Left cardiac atrium (tissue), 4 donors: ENCODE measurements at places on chromosomes 1 and 21. TPM values are rescaled to one million over a fixed set of nuclear protein-coding genes. Genes with fewer than 3 reads are reported as not detected.

Gene C1orf87
- total RNA-seq, result not detected

Gene TIAM1
- 6.7 TPM for total RNA-seq

Gene MIXL1
- not detected for total RNA-seq

Gene PTPRF
- total RNA-seq, result 63.1 TPM

Gene PTGS2
- total RNA-seq, result 4.6 TPM

Gene AUNIP
- not detected for total RNA-seq

Gene BCAN
- total RNA-seq, result 0.29 TPM

Gene ITPKB
- 18.3 TPM for total RNA-seq

Gene CSF3R
- 10.0 TPM for total RNA-seq

Gene NUF2
- total RNA-seq, result 1.2 TPM

Gene CADM3
- 15.3 TPM for total RNA-seq

Gene MTFR1L
- 139 TPM for total RNA-seq

Gene MYOM3
- total RNA-seq, result 160 TPM

Gene ERICH3
- total RNA-seq, result not detected

Gene OR2T6
- not detected for total RNA-seq

Gene TDRD10
- 3.6 TPM for total RNA-seq

Gene SOAT1
- total RNA-seq, result 20.6 TPM

Gene TNFRSF8
- 2.2 TPM for total RNA-seq

Gene FPGT
- 12.5 TPM for total RNA-seq

Gene AMPD1
- not detected for total RNA-seq

Gene OR2T5
- total RNA-seq, result not detected

Gene CFAP45
- 2.0 TPM for total RNA-seq

Gene ADAM15
- 142 TPM for total RNA-seq

Gene PLXNA2
- total RNA-seq, result 43.4 TPM

Gene C1orf116
- 0.10 TPM for total RNA-seq

Gene TRIM17
- 0.42 TPM for total RNA-seq

Gene CASQ2
- 603 TPM for total RNA-seq

Gene ANXA9
- total RNA-seq, result 0.15 TPM

Gene TNFSF18
- total RNA-seq, result not detected
